ENCODE measurements at places on chromosomes 4 and X.

DNA sequence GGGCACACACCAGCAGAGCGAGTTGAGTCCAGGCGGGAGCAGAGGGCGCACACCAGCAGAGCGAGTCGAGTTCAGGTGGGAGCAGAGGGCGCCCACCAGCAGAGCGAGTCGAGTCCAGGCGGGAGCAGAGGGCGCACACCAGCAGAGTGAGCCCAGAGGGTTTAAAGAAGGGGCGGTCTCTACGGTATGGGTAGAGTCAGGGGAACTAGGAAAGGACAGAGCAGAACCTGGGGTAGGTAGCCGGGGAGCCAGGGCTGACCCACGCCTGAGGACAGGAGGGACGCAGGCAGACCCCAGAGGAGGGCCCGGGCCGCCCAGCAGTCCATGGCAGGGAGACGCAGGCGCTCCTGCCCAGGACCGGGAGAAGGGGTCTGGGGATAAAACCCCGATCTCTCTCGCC lies 22.0 kb upstream of the ADRA2C start:
- no peak for DNase-seq

DNA sequence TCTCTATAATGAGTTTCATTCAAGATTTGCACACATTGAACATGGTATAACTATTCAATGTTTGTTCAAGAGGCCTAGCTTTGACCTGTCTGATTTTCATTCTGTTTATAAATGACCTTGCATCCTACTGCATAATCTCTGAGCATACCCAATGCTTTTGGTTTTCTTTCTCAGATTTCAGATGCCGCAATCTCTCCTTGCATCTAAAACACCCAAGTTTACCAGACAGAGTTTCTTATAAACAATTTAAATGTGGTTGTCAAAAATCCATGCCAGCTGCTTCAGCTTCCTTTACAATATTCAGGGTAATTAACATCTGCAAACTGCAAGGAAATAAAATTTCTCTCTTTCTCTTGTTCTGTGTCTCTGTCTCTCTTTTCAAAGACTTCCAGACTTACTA lies 123.0 kb upstream of the PCDH18 start:
- DNase-seq, result no peak

- no peak for DNase-seq
These were observed 31.5 kb upstream of the IL21 start for GRCh38 chr4:122652379-122652778.

DNA sequence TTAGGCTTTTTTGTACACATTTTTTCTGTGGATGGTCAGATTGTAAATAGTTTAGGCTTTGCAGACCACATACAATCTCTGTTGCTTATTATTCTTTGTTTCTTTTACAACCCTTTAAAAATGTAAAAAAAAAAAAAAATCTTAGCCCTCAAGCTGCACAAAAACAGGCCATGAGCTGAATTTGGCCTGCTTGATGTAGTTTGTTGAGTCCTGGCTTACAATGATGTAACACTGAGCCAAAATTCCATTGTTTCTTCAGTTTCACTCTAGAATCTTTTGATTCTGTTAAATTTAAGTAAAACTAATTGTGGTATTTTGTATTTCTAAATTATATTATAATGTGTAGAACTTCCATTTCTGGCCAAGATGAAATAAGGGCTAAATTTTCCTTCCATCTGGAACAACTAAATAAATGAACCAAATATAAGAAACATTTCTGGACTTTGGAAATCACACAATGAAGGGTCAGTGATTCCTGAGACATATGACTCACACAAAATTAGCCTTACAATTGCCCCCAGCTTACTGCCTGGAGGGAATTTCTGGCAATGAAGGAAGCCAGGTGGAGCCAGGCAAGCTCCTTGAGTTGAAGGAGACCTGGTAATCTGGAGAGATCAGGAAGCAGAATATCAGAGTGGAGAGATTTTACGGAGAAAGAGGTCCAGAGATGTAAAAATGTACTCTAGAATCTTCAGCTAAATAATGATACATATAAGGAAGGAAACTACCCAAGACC lies 29.8 kb downstream of the IQCM start:
- peak; percentile 66 for DNase-seq

DNA sequence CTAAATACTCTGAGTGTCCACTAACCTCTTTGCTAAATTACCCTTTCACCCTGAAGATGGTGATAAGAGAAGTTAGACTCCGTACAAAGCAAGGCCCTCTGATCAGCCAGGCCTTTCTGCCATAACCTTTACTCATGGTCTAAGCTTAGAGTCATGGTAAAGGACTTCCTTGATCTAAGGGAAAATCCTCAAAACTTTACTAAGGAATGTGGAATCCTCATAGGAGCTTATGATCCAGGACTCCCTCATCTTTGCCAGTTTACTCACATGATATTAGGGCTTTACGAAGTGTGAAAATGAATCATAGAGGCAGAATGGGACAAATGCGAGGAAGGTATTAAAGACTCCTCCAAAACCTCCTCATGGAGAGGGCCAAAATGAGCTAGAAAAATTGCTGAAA lies 7.9 kb upstream of the FAM13A start:
- DNase-seq, result no peak

GRCh38 chrX:21863241-21863640 lies 7.5 kb downstream of the YY2 start:
- no peak for DNase-seq

GRCh38 chrX:13852001-13852695 lies 35.3 kb upstream of the GPM6B start:
- DNase-seq, result no peak

- no peak for DNase-seq
These were observed 33.3 kb upstream of the DSPP start for GRCh38 chr4:87574996-87575395.

GRCh38 chr4:74262522-74262921 lies 45.7 kb upstream of the EPGN start:
- DNase-seq, result no peak

GRCh38 chr4:3293401-3294391 lies 875 bp downstream of the RGS12 start:
- DNase-seq, result no peak

GRCh38 chr4:55445921-55446577 lies 50.3 kb downstream of the TMEM165 start:
- DNase-seq, result peak; percentile 66

DNA sequence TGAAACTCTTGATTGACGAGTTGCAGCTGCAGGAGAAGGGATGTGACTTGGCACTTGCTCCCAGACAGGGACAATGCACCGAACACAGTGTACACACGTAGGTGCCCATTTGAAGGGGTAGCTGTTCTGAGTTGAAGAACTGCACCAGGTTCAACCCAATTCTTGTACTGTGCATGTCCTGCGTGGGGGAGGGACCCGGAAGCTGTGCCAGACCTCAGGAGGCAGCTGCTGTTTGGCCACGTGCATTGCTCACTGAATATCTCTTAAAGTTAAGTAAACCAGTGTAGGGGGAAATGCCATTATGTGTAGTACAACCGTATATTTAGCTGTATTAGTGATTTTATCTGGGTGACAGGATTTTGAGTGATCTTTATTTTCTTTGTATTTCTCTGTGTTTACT lies 12.0 kb upstream of the RBBP7 start:
- DNase-seq, result no peak

GRCh38 chr4:128161138-128161537 lies 100.0 kb downstream of the LARP1B start:
- no peak for DNase-seq

- no peak for DNase-seq
These were observed 94.5 kb downstream of the NSUN7 start for GRCh38 chr4:40844261-40844660.

GRCh38 chr4:37604461-37604860 lies 81.7 kb downstream of the RELL1 start:
- no peak for DNase-seq

- DNase-seq, result no peak
These were observed 452.1 kb upstream of the RPS6KA3 start for GRCh38 chrX:20718592-20719380.

GRCh38 chr4:106909486-106910188 lies 126.5 kb downstream of the DKK2 start:
- no peak for DNase-seq

DNA sequence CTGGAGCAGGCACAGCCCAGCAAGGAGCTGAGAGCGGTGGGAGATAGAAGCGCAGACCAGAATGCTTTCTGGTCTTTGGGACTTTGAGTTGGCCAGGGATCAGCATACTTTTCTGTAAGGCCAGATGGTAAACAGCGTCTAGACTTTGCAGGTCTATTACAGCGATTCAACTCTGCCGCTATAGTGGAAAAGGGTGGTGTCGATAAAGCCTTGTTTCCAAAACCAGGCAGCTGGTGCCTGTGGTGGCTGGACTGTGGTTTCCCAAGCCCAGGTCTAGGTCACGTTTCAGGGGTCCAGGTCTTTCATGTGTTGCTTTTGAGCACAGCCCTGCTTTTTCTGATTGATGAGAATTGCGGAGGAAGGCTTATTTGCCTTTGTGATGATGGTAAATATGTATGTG lies 40.1 kb downstream of the HTT-AS start:
- DNase-seq, result no peak

DNA sequence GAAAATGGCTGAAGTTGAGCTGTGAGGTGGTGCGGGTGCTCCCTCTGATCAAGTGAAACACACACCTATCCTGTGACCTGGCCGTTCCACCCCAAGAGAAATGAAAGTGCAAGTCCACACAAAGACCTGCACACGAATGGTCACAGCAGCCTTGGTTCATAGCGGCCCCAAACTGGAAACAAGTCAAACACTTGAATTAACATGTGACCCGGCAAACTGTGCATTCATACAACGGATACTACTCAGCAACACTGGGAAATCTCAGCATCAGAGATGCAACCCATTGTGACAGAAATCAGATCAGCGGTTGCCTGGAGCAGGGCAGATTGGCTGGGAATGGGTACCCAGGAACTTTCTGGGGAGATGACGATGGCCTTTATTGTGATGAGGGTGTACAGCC lies 7.6 kb downstream of the G6PD start:
- no peak for DNase-seq

DNA sequence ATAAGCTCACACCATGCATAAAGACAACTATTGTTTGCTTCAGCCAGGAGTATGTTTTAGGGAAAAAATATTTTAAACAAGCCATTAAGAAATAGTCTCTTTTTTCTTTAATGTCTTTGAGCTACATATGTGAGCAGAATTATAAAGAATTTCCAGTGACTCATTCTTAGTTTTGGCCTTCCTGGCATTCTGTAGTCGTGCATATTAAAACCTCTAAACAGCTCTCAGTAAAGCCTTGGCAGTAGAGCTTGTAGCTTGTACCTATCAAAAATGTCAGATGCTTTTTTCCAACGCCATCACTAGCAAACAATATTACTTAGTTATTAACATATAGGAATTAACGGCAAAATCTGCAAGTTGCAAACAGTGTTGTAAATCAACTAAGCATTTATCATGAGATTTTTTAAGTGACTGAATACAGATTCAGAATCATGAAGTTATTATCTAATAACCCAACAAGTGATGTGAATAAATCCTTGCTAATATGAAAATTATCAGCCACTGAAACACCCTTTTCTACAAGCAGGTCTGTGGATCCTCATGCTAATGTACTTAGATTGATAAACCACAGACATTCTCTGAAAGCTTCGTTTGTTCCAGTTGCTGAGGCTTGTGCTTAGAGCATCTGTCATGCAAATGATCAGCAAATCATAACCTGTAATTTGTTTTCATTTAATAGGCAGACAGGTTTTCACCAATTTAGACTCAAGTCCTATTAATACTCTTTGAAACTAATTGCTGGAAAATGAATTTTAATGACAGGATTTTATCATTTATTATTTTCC lies 412.0 kb upstream of the ATOH1 start:
- DNase-seq, result no peak

DNA sequence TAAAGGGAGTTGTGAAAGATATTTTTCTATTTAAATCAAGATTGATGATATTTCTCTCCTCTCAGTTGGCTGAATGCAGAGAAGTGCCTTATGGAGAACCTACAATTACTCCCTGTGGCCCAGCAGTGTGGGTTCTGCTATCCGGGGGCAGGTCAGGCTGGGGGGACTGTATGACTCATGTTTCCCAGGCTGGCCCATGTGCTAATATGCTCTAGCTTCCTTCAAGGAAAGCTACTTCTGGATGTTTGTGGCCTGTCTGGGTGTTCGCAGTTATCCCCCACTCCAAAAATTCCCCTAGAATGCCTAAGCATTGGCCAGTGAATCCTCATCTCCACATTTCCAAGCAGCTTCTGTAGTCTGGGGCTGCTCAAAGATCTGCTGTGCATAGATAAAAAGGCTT lies 58.9 kb upstream of the SPP1 start:
- DNase-seq, result no peak

- DNase-seq, result no peak
These were observed 161.7 kb downstream of the RASL11B start for GRCh38 chr4:53023677-53024299.

GRCh38 chr4:5921981-5922380 lies 29.1 kb upstream of the CRMP1 start:
- DNase-seq, result no peak

- DNase-seq, result peak; percentile 16
These were observed 645.9 kb upstream of the INTU start for GRCh38 chr4:126986828-126987227.

DNA sequence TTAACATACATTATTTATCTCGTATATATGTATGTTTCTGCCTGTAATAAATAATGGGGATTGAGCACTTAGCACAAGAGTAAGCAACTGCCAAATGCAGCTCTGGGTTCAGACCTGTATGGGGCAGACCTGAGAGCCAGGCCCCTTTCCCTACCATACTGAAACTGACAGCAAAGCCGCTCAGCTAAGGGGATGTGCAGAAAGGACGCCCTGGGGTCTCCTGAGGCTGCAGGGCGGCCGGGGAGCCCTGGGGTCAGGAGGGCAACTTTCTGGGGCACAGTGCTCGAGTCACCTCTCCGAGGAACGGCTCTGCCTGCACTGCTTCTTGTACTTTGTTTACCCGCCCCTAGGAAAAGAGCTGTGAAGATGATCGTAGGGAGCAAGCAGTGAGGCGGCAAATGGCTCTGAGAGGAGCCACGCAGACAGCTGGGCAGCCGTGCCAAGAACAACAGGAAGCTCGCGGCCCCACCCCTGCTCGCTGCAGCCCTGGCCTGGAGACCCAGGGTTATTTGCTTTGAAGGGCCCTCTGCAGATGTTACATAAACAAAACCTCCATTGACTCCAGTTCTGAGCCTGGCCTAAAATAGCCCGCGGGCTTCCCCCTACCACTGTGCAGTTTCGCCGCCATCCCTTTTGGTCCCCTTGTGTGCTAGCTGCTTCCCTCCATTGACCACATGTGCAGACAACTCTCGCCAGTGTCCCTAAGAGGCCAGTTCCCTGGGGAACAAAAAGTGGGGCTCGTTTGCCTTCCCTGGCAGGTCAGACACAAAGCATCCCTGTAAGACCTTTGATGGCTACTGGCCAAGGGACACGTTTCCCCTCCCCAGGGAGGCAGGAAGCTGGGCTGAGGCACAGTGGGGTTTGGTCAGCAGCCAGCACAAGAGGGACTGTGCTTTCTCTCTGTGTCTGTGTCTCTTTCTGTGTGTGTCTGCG lies 111.3 kb upstream of the LNX1 start:
- no peak for DNase-seq

DNA sequence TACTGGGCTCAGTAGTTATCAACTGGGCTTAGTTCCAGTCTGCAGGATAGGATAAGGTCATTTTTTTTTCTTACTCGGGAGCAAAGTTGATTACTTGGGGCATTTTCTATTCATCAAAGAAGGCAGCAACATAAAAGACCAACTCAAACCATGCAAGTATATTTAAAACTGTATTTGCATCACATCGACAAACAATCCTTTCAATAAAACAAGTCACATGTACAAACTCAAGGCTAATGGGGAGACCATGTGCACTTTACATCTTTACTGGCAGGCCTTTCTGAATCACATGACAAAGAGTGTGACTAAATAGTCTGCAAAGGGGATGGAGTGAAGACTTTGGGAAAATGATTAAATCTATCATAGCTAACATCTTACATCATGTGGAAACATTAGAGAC lies 610.4 kb upstream of the BOD1L1 start:
- DNase-seq, result no peak

- no peak for DNase-seq
These were observed 49.0 kb downstream of the SMAD1 start for GRCh38 chr4:145530662-145531061.
